Stimulated activated CD8-positive, alpha-beta memory T cell treated with anti-CD3 and anti-CD28 coated beads, Interleukin-4, amount 100 ng/mL, for 1 hour (primary cell): ENCODE measurements at places on chromosomes 11 and 22.

DNA sequence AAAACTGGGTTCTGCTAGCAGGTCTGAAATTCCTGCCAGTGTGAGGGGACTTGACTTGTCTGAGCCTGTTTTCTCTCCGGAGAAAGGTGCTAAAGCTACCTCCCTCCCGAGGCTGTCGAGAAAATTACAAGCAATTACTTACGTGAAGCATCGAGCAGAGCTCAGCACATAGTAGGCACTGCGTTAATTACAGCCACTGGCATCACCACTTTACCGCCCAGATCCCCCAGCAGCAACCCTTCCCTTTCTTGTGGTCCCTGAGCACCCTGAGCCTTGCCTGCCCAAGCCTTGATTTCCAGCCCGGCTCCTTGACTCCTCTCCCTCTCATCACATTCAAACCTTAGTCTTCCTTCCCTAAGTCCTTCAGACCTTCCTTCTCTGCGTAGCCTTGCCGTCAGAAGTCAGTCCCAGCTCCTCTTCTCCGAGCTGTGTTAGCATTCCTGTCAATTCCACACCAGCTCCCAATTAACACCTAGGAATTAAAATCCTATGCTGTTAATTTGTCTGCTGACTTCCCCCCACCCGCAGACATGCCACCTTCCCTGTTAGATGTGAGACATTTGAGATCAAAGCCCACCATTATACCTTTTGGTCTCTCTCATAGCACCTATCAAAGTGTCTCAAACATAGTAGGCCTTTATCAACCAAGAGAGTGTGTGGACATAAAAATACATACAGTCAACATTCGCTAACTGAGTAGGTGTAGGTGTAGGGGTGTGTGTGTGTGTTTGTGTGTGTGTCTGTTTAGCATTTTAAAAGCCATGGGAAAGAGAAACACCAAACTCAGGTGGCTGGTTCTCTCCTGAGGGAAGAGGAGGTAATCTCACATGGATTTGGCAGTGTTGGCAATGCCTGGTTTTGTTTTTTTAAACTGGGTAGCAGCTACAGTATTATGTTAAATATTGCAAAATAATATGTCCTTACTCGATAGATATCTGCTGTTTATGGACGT is 2.8 kb upstream of the KCNJ5 start:
- DNase-seq = no peak

GRCh38 chr22:21673534-21674321 is 7.9 kb downstream of the PPIL2 start:
- DNase-seq = no peak

GRCh38 chr11:111476366-111476765 is 35.8 kb downstream of the BTG4 start:
- DNase-seq = no peak

DNA sequence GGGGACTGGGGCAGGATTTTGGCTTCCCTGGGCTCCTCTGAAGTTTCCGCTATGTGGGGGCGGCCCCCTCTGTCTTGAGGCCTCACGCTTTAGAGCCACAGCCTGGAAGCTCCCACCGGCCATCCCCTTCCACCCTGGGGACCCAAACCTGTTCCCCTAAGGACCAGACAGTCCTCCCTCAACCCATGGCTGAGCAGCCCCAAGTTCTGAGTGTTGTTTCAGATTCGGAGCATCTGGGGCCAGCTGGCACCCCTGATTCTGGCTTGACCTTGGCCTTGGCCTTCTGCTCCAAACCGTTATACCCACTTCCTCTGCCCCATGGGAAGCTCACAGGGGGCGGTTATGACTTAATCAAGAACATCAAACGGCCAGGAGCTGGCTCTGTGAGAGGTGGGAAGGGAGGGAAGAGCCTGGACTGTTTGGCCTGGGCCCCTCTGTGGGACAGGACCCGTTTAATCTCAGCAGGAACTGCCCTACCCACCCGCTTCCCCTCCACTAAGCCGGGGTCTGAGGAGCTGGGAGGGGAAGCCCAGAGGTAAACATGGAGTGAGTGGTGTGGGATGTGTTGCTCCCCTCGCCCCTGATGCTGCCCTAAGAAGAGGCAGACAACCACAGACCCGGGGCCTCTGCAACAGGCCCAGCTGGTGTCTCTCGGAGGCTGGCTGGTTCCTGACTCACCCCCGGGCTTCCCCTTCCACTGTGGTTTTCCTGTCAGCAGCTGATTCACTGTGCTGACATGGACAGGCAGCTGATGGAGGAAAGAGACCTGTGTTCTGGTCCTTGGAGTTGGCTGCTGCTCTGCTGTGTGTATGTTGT is 3.4 kb downstream of the CD82 start:
- DNase-seq = peak; percentile 78

DNA sequence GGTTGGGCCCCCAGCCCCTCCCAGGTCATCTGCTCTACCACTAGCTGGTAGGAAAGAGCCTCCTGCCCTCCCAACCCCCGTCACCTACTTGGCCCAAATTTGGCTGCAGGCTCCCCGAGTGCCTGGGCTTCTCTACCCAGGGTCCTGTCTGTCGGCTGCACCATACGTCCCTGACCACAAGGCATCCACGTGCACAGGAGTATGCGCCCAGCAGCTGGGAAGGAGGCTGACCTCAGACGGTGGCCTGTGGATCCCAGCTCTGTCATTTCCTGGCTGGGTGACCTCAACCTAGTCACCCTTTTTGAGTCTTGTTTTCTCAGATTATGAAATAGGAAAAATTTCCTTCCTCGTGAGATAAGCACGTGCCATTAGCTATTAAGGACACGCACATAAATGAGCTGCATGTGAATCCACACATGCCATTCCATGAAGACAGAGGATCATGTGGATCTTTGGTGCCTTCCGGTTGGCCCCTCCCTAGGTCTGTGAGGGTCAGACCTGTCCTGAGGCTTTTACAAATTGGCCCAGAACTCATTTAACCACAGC is 13.7 kb downstream of the CYB561A3 start:
- no peak for DNase-seq

- no peak for DNase-seq
These were observed 190.0 kb downstream of the ETS1 start for GRCh38 chr11:128397362-128397761.

- DNase-seq = no peak
These were observed 274.3 kb downstream of the JRKL start for GRCh38 chr11:96664110-96664509.

- no peak for DNase-seq
These were observed 195.3 kb downstream of the BRD1 start for GRCh38 chr22:49632199-49633009.

DNA sequence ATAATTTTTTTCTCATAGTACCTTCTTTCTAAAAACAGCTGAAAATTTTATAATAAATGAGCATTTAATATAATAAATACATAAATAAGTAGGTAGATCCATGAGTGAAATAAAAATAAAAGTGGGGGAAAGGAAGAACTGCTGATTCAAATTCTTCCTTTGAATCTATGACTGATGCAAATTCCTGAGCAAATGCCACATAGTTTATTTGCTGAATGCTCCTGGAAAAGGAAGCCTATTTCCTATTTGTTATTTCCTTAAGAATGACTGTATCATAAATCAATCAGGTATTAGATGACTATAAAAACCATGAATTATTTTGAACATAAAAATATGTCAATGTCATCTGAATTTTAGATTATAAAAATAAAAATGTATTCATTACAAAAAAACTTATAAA is 16.6 kb downstream of the BTBD10 start:
- no peak for DNase-seq

DNA sequence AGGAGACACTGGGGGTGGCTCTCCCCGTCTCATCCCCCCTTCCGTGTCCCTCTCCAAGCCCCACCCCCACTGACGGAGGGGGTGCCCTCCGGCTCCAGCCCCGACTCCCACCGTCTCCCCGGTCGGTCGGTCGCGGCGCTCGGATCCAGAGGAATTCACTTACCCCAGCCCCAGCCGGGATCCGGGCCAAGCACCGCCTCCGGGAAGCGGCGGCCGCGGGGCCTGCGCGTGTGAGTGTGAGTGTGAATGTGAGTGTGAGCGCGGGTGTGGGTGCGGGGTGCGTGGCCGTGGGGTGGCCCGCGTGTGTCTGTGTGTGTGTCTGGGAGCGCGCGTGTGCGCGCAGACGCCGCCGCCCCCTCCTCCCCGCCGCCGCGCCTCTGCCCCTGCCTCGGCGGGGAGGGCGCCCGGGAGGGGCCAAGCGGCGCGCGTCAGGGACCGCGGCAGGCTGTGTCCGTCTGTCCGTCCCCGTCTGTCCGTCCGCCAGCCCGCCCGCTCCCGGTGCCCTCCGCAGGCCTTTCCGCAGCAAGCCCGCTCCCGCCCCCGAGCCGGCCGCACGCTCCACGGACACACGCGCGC is at the start of gene ELFN2:
TSS of gene ELFN2 (minus strand) at position 345 of the 576 bp plus-strand sequence. CDS start 51,945 bp downstream, outside the sequence.
- DNase-seq = no peak

GRCh38 chr22:39171623-39172264 is 19.3 kb upstream of the CBX7 start:
- no peak for DNase-seq
